SJSA1 (cell line): ENCODE measurements at places on chromosomes 5 and 9.

DNA sequence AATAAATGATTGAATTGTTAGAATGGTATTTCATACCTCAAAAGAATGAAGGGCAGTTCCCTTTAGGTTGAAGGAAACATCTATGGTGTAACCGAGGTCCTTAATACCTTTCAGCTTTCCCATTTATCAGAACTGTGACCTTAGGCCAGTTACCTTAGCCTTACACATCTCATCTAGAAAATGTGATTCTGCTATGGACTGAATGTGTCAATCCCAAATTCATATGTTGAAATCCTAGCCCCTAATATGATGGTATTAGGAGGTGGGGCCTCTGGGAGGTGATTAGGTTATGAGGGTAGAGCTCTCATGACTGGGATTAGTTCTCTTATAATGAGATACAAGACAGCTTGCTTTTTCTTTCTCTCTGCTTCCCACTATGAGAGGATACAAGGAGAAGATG is 441.9 kb downstream of the PLK2 start:
- DNase-seq, result no peak

GRCh38 chr9:14127656-14128055 is 186.3 kb downstream of the NFIB start:
- no peak for DNase-seq

- no peak for DNase-seq
Observed at GRCh38 chr5:105782501-105782900, 1888.2 kb downstream of the EFNA5 start.

DNA sequence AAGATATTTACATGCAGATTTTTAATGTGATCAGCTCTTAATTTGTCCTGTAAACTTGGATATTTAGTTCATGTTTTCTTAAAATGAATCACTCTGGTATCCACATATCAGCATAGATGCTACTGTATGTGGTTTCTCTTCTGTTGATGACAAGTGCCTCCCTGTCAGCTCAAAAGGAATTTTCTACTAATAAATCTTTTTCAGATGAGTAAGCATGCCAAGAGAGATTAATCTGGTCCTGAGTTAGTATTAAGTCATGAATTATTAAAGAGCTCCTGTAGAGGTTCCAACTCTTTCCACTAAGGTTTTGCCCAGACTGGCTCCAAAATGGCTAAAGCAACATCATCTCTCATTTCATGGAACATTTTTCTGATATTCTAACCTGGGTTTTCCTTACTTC is 129.2 kb downstream of the GOLPH3 start:
- peak; percentile 19 for DNase-seq

GRCh38 chr5:3324421-3325101 is 271.1 kb upstream of the IRX1 start:
- no peak for DNase-seq

DNA sequence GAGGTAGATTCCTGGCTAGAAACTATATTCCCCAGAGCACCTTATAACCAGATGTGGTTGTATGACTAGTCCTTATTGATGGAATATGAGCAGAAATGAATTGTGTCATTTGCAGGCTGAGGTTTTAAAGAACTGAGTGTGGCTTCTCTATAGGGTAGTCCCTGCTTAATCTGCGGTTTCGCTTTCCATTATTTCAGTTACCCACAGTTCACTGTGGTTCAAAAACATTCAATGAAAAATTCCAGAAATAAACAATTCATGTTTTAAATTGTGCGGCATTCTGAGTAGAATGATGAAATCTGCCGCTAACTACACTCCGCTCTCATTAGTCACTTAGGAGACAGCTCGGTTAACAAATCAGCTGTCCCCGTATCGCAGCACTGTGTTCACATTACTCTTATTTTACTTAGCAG is 65.1 kb downstream of the ANKRD55 start:
- DNase-seq, result peak; percentile 75

DNA sequence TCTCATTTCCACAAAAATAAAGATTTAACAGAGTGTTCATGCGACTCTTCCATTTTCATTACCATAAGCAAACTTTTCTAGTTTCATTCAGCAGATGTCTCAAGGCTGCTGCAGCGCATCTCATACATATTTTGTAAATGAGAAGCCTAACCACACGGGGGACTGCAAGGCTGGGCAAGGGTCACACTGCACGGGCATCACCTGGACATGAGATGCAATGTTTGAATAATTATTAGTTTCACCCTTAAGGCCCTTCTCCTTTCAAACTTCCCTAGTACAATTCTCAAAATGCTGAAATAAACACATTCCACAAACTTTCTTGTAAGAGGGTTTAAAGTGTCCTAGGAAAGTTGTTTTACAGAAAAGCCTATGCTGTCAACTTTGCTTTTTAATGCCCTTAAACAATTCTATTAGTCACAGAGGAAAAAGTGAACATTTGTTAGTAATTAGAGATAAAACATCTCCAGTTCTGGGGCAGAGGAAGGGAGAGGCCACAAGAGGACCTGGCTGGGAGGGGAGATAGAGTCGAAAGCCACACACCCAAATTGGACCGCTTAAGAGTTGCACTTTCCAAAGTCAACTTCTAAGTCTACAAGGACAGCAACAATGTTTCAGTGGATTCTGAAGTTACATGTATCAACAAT is 1.3 kb downstream of the DENND1A start:
- peak; percentile 42 for DNase-seq

- peak; percentile 14 for DNase-seq
Observed at GRCh38 chr5:79562351-79563246, 48.7 kb upstream of the HOMER1 start.
